Activated T-helper 1 cell treated with anti-CD3 and anti-CD28 coated beads, Interleukin-2, amount 50 U/mL, for 16 hours (primary cell): ENCODE measurements at places on chromosomes 5 and 9.
A peak's percentile ranks its signal among the peaks of the same experiment; 100 is the strongest.

DNA sequence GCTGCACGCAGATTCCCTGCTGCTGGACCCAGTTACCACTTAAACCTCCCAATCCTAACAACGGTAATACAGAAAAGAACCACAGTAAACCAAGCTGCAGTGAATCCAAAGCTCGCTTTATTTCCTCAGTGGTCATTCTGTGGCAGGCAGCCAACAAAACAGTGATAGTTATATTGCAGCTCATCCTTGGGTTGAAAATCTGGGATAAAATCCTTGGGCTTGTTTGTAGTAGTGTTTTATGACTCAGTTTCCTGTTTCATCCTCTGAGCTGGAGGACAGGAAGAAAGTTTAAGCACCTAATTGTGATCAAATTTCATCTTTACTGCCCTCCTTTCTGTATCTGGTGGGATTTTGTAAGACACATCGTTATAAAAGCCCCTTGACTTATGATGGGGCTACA is 31.4 kb downstream of the HMGCR start:
- DNase-seq, result no peak

DNA sequence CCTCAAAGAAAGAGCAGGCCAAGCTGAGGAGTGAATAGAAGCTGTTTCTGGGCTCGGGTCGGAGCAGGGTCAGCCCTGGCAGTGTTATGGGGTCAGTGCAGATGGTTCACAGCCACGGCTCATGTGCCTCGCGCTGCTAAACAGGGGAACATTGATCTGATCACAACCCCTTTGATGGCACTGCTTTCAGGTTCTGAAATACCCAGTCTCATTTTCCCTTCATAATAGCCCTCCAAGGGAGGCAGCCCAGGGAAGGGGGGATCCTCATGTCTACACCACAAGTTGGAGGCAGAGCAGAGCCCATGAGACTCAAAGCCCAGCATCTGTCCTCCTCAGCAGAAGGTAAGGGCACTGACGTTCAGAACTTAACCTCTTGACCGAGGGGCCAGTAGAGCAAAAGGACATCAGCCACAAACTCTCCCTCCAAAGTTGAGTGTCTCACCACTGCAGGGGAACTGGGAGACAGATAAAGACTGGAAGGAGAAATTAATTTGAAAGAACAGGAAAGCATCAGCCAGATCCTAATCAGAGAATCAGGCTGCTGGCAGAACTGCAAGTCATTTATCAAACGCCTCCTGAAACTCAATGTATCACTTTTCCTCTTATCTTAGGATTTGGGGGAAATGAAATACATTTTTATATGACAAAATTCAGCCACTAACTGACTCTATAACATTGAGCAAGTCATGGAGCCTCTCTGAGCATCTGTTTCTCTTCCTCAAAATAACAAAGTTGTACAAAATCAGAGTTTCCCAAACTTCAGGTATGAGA is 110.6 kb downstream of the SH3TC2 start:
- DNase-seq, result no peak

DNA sequence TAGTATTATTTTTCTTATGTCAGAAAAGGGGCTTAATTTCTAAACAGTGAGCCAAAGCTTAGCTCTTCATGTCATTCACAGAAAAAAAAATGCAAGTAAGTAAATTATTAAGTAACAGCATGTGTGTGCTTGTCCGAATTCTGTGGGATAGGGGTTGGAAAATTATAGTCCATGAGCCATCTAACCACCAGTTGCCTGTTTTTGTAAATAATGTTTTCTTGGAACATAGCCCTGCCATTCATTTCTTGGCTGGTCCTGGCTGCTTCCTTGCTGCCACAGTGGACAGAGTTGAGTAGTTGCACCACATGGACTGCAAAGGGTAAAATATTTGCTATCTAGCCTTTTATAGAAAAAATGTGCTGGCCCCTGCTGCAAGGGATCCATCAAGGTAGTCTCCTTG is 513.7 kb upstream of the WWC1 start:
- no peak for DNase-seq

GRCh38 chr9:120696551-120697230 is 17.6 kb downstream of the MEGF9 start:
- no peak for DNase-seq

- DNase-seq, result no peak
Measured at GRCh38 chr5:106089073-106089472, 1581.7 kb downstream of the EFNA5 start.

DNA sequence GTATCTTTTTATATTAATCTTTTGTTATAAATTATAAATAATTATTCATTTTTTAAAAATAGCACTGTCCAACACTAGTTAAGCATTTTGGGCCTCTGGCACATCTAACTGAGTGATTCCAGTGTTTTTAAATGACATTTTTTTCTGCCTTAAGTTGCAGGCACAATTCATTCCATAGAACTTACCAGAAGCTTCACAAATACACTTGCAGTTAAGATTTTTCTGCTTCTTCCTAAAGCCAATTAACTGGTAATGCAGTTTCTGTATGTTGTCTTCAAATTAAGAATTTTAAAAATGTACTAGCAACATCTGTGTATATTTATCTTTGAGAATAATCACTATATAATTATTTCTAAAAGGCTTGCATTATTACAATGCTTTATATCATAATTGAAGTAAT is 11.2 kb upstream of the NFIB start:
- DNase-seq, result no peak

- DNase-seq, result no peak
Measured at GRCh38 chr9:130120299-130120587, 52.0 kb upstream of the NCS1 start.

GRCh38 chr5:160506006-160507004 is 84.7 kb downstream of the PTTG1 start:
- peak; percentile 26 for DNase-seq

DNA sequence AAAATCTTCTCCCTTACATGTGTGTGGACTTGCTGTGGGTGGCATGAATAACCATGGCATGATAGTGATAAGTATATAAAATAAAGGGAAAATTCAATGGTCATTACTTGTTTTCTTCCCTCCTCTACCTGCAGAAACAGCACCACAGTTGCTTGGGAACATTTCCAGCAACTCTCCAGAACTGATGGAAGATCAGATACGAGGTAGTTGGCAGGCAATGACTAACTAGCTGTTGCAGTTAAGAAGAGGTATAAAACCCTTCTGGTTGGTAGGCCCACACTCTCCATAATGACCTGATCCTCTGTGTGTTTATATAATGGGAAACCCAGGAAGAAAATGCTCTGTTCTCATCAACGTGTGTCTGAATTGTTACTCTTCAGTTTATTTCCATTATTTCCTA is 185.9 kb downstream of the SYK start:
- DNase-seq, result no peak

DNA sequence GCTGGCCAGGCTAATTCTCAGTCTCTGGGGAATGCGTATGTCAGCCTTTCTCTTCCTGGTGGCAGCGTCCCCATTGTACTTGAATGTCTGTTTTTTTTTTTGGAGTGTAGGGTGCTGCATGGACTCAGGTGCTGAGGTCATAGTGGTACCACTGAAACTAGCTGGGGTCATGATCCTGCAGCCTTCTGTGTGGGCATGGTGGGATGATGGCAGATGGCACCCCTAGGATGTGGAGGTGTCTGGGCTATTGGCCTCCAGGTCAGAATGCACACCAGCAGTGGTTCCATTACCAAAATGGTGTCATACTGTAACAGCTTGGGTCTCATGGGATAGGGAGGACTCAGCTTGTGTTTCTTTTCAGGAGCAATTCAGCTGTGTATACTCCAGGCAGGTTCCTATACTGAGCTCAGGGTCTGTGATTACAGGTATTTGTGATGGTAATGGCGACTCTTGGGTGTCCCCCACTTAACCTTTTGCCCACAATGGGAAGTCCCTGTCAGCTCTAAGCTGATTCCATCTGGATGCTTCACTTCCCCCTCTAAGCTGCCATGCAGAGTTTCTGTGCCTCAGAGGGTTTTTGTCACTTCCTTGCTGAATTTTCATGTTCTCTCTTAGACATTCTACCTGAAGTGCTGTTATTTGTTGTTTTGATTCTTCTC is 17.9 kb downstream of the HSD17B4 start:
- DNase-seq, result no peak

- DNase-seq, result no peak
Measured at GRCh38 chr9:69762527-69762926, 2.7 kb upstream of the PTAR1 start.

DNA sequence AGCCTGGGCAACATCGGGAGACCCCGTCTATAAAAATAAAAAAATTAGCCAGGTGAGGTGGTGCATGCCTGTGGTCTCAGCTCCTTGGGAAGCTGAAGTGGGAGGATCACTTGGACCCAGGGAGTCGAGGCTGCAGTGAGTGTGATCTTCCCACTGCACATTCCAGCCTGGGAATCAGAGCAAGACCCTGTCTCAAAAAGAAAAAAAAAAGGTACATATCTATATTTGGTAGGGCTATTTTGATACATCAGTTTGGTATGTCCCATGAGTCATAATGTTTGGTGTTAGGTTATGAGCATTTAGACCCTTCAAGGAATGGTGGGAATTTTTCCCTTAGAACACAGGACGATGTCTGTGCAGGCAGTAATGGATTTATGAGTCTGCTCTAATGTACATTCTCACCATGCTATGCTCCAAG is 55.3 kb upstream of the POU4F3 start:
- DNase-seq, result no peak

GRCh38 chr9:134076644-134077043 is 8.8 kb upstream of the BRD3 start:
- no peak for DNase-seq

DNA sequence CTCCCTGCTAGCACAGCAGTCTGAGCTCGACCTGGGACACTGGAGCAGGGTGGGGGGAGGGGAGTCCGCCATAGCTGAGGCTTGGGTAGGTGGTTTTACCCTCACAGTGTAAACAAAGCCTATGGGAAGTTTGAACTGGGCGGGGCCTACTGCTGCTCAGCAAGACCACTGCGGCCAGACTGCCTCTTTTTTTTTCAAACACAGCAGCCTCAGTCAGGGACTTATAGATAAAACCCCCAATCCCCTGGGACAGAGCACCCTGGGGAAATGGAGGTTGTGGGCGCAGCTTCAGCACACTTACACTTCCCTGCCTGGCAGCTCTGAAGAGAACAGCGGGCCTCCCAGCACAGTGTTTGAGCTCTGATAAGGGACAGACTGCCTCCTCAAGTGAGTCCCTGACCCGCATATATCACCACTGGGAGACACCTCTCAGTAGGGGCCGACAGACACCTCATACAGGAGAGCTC is 151.1 kb upstream of the APC start:
- DNase-seq, result no peak

- DNase-seq, result no peak
Measured at GRCh38 chr9:35110327-35110761, 5.3 kb downstream of the ATOSB start.

DNA sequence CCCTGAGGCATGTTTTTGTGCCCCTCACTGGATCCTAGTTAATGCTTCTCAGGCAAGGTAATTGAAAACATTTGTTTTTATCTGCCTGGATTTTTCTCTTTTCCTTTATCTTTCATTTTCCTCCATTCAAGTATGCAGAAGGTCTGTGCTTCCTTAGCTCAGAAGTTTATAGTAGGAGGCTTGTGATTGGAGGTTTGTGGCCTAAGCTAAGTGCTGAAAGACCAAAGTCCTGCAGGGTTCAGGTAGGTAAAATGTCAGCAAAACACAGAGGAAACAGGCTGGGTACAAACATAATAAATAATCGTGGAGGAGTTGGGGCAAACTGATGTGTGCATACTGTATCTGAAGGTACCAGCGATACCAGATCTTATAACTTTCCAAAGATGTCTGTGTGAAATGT is 230.9 kb upstream of the KLF4 start:
- DNase-seq, result no peak

DNA sequence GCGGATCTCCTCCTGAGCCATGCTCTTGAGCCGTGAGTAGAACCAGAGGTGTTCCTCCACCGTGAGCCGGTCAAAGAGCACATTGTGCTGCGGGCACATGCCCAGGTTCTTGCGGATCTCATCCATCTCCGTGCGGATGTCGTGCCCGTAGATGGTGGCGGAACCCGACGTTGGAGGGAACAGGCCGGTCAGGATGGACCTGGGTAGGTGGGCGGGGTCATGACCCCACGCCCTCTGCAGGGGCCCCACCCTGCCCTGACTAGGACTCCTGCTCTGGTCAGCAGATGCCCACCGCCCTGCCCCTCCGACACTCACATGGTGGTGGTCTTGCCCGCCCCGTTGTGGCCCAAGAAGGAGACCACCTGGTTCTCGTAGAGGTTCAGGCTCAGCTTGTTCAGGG is 12.1 kb downstream of the ABCA2 start:
- DNase-seq, result no peak

DNA sequence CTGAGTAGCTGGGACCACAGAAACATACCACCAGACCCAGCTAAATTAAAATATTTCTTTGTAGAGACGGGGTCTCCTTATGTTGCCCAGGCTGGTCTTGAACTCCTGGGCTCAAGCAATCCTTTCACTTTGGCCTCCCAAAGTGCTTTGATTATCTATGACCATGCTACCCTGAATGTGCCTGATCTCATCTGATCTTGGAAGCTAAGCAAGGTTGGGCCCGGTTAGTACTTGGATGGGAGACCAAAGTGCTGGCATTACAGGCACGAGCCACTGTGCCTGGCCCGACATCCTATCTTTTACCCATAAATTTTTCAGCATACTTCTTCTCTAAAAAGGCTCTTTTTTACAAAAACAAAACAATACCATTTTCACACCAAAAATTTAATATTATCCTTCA is 137.0 kb upstream of the LRRTM2 start:
- DNase-seq, result no peak

- DNase-seq, result no peak
Measured at GRCh38 chr5:31412324-31412723, 119.6 kb downstream of the DROSHA start.

DNA sequence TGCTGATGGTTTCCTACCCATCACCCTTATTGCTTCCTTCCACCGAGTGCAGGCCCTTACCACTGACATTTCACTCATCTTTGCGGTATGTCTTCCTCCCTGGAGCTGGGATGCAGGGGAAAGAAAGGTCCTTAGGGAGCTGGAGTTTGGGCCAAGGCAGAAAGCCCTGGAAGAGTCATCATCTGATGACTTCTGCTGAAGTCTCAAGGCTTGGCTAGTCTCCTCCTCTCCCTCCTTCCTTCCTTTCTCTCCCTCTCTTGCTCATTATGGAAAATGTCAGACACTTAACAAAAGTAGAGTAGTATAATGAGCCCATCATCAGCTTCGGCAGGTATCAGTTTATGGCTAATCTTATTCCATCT is 40.0 kb downstream of the LARP1 start:
- DNase-seq, result no peak

GRCh38 chr5:131491749-131492148 is 143.3 kb downstream of the RAPGEF6 start:
- no peak for DNase-seq

DNA sequence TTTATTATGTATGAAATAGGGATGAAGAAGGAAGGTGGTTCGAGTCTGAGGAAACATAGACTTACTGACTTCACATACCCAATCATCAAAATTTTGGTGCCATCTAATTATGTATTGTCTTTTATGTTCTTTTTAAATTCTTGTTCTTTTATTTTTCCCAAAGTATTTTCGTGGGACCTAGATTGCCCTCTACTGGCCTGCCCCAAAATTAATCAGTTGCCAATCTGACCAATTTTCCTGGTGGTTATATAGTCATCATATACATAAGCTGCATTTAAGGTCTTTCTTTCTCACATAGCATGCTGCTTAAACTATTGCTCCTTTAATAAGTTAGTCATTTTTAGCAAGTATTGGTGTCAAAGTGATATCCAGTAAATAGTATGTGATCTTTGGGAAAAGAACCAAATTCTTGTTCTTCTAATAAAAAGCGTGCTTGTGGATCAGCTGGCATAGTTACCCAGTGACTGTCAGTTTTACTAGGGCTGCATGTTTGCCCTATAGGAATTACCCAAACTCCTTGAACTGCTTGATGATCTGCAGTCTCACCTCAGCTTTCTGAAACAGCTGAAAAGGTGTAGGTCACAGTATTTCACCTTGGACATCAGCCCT is 223.5 kb downstream of the SH3GL2 start:
- no peak for DNase-seq
